ENCODE measurements at places on chromosomes 7 and 10.

- no peak for DNase-seq
These were observed 7.2 kb downstream of the TNS3 start for GRCh38 chr7:47574482-47575329.

GRCh38 chr7:94654783-94655125, 1.2 kb downstream of the SGCE start:
- no peak for DNase-seq

- no peak for DNase-seq
These were observed 134.9 kb downstream of the SAMD9 start for GRCh38 chr7:92982928-92983327.

DNA sequence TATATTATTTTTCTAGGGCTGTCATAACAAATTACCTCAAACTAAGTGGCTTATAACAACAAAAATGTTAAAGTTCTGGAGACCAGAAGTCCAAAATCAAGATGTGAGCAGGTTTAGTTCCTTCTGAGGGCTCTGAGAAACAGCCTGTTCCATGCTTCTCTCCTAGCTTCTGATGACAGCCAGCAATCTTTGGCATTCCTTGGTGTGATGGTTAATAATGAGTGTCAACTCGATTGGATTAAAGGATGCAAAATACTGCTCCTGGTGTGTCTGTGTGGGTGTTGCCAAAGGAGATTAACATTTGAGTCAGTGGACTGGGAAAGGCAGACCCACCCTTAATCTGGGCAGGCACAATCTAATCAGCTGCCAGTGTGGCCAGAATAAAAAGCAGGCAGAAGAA, 26.3 kb upstream of the TNKS2 start:
- no peak for DNase-seq

GRCh38 chr7:4712281-4713182, 30.4 kb downstream of the FOXK1 start:
- DNase-seq, result no peak

DNA sequence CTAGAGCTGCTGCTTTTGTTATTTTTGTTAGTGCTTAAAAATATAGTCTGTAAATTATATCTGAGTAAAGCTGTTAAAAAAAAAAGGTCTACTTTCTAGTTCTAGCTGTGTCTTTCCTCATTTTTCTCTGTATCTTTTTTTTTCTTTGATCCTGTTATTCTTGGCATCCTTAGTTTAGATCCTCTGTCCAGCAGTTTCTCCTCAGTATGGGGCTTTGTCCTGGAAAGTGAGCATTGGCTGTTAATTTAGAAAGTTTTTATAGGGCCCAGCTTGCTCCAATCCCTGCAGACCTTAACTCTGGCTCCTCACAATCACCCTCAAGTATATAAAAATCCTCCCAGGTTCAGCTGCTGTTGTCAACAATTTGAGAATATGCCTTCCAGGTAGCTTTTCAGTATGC, 23.5 kb downstream of the DDX50 start:
- DNase-seq, result no peak

DNA sequence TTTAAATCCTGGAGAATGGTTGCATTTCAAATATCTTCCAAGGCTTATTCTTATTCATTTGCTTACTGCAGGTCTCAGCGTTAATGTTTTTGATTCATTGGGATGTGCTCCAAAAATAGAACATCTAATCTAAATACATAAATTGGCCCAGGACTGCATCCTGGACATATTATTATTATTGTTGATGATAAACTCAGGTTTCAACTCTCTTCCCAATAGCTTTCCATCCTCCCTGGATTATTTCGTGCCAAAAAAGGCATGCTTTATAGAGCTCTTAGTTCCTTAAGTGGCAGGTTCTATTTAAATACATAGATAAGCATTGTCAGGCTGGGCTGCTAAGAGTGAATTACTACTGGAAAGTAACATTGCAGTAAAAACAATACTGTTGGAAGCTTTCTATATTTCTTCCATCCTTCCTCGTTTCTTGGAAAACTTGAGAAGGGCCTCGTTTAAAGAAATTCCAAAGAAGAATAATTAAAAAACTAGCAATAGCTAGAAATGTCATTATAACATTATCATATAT, 14.7 kb upstream of the PRKAR2B start:
- DNase-seq, result no peak

- DNase-seq, result no peak
These were observed 154.7 kb downstream of the PTPN20 start for GRCh38 chr10:47065903-47066302.

GRCh38 chr7:8411103-8411502, 22.3 kb upstream of the NXPH1 start:
- DNase-seq, result no peak

DNA sequence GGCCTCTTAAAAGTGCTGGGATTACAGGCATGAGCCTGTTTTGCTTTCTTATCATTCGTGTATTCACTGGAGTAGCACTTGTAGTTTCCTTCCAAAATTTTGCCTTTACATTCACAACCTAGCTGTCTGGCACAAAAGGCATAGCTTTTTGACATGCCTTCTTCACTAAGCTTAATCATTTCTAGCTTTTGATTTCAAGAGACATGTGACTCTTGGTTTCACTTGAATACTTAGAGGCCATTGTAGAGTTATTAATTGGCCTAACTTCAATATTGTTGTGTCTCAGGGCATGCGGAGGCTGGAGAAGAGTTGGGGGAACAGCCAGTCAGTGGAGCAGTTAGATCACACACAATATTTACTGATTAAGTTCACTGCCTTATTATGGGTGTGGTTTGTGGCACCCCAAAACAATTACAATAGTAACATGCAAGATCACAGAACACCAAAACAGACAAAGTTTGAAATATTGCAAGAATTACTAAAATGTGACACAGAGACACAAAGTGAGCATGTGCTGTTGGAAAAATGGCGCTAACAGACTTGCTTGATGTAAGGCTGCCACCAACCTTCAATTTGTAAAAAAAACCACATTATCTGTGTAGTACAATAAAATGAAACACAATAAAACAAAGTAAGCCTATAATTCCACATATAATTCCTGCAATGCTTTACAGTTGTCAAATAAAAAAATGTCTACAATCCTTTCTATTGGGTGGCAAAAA, 43.1 kb downstream of the BRAF start:
- DNase-seq, result no peak

- no peak for DNase-seq
These were observed 56.0 kb downstream of the COL26A1 start for GRCh38 chr7:101418694-101419093.

- DNase-seq, result no peak
These were observed 118.1 kb upstream of the ADCY1 start for GRCh38 chr7:45456105-45456504.

DNA sequence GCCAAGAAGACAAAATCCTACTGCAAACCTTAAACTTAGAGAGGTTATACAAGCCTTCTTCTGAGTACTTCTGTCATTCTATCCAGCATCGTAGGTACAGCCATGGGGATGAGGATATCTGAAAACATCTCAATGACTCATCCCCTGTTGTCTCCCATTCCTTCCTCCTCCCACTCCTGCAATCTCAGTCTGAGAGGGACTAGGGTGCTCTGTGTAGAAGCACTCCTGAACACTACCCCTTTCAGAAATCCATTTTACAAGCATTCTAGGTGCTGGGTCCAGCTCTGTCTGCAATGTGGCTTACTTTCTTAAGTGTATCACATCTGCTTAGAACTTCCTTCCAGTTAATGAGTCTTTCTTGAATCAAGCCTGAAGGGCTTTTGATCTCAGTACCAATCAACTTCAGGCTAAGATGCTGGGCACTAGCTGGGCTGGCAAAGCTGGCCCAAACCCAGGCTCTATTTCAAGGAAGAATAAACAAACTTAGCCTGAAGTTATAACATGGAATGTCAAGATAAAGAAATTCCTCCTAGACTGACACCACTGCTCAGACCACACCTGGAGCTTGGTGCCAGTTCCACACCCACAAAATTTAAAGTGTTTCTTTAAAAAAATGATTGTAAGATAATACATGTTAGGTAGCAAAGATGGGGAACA, 270.3 kb upstream of the AOAH start:
- no peak for DNase-seq

DNA sequence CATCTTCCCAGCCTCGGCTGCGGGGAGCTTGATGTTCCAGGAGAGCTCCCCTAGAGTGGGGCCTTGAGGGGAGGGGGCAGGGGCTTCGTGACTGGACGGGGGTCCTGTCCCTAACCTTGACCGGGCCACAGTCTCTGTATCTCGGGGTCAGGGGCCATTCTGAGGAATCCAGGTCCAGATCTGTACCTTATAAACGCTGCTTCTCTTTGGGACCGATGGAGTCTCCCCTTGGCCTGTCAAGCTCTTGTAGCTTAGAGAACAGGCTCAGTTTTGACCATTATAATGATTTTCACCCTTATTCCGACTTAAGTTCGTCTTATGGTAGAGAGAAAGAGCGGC, 831 bp downstream of the ZKSCAN5 start:
- no peak for DNase-seq

DNA sequence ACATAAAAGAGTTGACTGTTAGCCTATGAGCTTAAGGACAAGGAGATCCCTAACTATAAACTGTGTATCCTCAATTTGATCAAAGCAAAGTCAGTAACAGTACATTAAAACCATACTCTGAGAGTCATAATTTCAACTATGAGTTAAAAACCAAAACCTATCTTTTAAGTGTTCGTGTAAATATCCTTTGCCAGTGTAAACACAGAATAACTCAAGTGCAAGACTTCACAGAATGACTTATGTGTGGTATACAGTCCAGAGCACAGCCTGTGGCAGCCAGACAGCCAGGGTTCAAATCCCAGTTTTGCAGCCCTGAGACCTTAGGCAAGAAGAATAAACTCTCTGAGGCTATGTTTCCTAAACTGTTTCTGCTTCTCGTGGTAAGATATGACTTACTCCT, 30.3 kb upstream of the NEBL start:
- no peak for DNase-seq

DNA sequence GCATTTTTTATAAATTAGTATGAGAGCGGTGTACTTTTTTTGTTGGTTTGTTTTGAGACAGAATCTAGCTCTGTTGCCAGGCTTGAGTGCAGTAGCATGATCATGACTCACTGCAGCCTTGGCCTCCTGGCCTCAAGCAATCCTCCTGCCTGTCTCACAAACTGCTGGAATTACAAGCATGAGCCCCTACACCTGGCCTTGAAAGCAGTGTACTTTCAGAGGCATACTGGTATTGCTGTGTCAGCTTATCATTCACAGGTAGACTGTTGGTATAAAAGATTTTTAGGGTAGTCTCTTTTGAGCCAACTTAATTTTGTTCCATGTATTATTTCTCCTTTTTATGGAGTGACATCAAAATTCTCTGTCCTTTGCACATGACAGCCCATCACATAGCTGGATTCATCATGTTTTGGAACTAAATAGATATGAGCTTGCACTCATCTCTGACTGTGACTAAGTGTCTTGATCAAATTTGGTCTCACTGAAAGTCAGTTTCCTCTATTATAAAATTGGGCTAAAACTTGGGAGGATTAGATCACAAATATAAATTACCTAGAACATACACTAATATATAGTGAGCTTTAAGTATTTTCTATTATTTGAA, 12.4 kb downstream of the GNAT3 start:
- DNase-seq, result no peak

- no peak for DNase-seq
These were observed 394.4 kb downstream of the CALN1 start for GRCh38 chr7:72017756-72018155.

GRCh38 chr10:132102717-132103110, 37.0 kb downstream of the JAKMIP3 start:
- DNase-seq, result no peak

GRCh38 chr10:43985941-43986340, 337.3 kb upstream of the ZNF32 start:
- no peak for DNase-seq

DNA sequence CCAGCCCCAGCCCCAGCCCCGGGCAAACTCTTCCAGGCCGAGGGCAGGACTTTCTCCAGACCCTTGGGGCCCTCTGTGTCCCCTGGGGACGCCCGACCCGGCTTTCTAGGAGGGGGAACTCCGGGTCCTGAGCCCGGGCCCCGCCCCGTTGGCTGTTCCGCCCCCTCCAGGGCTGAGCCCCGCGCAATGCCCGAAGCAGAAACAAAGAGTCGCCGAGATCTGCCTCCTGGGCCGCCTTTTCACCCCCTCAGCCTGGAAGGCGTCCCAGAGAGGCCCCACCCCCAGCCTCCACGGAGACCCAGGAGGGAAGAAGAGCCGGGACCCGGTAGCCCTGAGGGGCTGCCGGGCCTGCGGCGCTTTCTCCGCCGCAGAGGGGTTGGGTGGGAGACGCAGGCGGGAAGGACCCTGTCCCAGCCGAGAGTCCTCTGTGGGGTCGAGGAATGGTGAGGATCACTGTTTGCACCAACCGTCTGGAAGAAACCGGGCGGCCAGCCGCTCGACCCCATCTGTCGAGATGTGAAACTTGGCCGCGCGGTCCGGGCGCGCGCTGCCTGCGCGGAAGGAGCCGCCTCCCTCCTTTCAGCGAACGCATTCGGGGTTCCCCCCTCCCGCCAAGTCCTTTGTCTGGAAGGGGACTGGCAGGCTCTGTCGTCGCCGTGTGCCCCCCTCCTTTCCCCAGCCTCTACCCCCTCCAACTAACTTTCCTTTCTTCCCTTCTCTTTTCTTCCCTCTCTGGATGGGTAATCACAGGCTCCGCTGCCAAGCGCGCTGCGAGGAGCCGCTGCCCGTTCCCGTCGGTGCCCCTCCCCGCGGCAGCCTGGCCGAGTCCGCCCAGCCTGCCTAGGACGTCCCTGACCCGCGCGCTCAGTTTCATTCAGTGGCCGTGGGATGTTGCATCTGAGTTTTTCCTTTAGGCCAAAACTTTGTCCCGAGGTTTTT, 10.2 kb downstream of the EN2 start:
- no peak for DNase-seq

DNA sequence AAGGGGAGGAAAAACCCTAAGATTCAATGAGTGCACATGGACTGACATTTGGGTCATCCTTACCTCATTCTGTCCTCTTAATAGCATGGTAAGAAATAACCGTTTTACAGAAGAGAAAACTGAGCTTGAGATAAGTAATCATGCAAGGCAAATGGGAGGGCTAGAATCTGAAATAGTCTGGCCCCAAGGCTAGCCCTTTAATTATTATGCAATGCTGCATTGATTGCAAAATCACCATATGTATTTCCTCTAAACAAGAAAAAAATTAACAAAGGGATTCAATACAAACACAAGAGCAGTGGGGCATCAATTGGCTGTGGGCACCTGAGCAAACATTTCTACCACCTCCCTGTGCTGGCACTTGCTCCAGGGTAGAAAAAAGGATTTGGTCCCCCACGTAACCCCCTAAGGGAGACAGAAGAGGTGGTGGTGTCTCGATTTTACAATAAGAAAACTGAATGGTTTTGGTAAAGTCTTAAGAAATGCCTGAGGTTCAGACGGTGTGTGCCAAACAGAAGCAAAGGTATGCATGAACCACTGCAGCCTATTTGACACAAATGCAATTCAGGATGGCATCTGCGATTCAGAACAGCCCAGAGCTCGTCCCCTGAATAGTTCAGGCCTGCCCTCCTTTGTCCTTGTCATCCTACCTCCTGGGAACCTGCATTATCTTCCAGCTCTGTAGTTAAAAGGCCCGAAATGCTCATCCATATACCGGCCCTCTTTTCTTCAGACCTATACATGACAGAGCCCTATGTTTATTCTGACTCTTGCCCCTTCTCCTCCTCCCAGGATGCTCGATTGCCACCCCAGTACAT, 23.6 kb downstream of the PIP4K2A start:
- DNase-seq, result no peak

Data from CD4-positive, CD25-positive, alpha-beta regulatory T cell (primary cell).